Activated gamma-delta T cell (primary cell): ENCODE measurements at places on chromosomes 2 and 18.

- no peak for DNase-seq
Observed at GRCh38 chr2:127893494-127893893, 7.7 kb upstream of the AMMECR1L start.

GRCh38 chr2:227817850-227818674 lies 4.4 kb downstream of the CCL20 start:
- DNase-seq = no peak

DNA sequence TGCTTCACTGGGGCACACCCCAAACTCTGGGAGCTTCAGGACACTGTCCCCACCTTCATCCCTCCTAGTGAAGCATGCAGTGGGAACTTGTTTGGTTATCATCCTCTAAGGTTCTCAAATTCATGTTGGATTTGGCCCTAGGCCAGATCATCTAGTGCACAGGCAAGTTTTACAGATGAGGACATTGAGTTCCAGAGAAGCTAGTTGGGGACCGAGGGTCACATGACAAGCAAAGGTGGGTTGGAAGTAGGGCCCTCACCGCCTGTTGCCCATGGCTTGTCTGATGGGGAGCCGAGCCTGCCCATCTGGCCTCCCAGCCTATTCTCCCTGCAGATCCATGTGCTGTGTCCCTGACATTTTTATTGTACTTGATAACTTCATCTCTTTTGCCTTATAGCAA lies 2.8 kb downstream of the PRKCE start:
- DNase-seq = no peak

- no peak for DNase-seq
Observed at GRCh38 chr18:6885992-6886796, 156.7 kb downstream of the ARHGAP28 start.

- no peak for DNase-seq
Observed at GRCh38 chr18:6672821-6673308, 56.7 kb upstream of the ARHGAP28 start.
